ENCODE measurements at places on chromosomes 11 and 22.

- no peak for DNase-seq
Observed at GRCh38 chr11:742156-742546, 5.1 kb upstream of the TALDO1 start.

DNA sequence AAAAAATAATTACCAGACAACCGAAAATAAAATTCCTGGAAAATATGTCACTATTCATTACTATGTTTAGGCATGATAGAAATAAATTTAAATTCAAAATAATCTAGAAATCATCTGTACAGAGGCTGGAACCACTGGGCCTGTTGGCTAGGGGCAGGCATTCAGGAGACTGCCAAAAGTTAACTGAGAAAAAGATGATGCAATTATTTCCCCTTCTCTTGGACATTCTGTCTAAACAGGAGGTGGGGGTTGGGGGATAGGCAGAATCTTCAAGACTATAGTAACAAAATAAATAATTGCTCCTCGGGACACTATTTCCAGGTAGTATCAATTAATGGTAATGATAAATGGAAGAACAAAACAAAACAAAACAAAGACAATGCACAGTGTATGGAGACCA, 14.1 kb downstream of the BTBD10 start:
- DNase-seq = no peak

DNA sequence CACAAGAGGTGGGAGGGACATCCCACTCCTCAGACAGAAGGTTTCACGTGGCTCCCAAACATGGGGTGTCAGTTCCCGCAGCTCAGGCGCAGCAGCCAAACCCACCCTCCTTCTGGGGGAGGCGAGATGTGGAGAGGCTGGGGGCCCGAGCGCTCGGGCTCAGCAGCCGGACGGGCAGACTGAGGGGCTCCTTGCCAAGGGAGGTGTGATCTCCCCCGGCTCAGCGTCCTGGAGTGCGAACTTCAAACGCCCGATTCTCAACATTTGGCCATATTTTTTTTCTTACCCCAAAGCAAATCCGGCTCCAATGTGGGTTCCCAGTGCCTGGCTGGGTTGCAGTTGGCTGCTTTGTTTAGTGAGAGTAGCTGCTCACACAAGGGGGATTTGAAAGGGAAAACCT, 477.9 kb downstream of the MN1 start:
- no peak for DNase-seq

DNA sequence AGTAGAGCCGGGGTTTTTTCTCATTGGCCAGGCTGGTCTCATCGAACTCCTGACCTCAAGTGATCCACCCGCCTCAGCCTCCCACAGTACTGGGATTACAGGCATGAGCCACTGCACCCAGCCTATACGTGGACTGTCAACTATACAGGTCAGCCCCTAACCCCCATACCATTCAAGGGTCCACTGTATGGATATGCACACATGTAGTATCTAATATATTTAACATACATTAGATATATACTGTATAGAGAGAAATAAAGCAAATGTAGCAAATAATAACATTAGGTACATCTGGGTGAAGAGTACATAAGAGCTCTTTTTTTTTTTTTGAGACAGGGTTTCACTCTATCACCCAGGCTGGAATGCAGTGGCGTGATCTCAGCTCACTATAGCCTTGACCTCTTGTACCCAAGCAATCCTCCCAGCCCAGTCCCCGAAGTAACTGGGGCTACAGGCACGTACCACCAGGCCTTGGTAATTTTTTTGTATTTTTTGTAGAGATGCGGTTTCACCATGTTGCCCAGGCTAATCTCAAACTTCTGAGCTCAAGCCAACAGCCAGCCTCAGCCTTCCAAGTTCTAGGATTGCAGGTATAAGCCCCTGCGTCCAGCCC, 1.5 kb upstream of the ATP5MGL start:
- no peak for DNase-seq

DNA sequence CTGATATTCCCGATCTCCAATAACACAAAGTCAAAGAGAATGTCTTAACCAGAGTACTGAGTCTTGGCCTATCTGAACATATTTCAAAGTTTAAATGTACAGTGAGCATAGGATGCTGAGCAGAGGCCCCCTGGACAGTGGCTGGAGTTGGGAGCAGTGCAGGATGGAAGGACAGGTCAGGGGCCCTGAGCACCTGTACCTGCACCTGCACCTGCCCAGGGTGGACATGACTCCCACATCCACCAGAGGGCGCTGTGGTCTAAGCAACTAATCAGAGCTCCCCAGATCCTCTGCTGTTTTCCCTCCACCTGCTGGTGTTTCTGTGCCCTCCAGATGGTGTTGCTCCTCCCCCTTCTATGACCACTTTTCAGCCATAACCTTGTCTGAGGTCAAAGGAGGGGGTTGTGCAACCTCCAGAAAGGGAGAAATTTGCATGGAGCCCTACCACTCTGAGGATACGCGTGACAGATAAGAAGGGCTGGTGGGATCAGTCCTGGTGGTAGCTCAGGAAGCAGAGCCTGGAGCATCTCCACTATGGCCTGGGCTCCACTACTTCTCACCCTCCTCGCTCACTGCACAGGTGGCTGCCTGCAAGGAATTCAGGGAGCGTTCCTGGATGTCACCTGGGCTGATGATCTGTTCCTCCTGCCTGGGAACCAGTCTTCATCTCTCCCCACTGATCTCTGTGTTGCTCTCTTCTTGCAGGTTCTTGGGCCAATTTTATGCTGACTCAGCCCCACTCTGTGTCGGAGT, 49.1 kb upstream of the VPREB1 start:
- DNase-seq = peak; percentile 49

- DNase-seq = no peak
Observed at GRCh38 chr22:23204125-23204488, 23.8 kb downstream of the BCR start.

- no peak for DNase-seq
Observed at GRCh38 chr22:44730022-44730393, 22.4 kb upstream of the ARHGAP8 start.

- no peak for DNase-seq
Observed at GRCh38 chr22:23518376-23519187, 61.5 kb downstream of the IGLL1 start.

- no peak for DNase-seq
Observed at GRCh38 chr11:11427542-11427941, 74.5 kb upstream of the CSNK2A3 start.

Measured in EL (cell line).